ENCODE measurements at places on chromosomes 12 and 14.

- no peak for DNase-seq
Measured at GRCh38 chr14:89248411-89249064, 168.5 kb downstream of the FOXN3 start.

DNA sequence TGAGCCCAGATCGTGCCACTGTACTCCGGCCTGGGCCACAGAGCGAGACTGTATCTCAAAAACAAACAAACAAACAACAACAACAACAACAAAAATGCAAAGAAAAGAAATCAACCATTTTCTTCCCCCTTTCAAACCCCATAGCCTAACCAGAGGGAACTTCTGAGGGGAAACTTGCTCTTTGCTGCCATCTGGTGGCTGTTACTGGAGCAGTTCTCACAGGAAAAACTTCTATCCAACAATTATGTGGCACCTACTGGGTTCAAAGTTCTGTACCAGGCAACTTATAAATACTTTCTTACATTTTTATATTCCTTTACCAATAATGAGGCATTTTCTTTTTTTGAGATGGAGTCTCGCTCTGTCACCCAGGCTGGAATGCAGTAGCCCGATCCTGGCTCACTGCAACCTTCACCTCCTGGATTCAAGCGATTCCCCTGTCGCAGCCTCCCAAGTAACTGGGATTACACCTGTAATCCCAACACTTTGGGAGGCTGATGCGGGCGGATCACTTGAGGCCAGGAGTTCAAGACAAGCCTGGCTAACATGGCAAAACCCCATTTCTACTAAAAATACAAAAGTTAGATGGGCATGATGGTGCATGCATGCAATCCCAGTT lies 50.9 kb upstream of the BICDL1 start:
- peak; percentile 31 for DNase-seq

DNA sequence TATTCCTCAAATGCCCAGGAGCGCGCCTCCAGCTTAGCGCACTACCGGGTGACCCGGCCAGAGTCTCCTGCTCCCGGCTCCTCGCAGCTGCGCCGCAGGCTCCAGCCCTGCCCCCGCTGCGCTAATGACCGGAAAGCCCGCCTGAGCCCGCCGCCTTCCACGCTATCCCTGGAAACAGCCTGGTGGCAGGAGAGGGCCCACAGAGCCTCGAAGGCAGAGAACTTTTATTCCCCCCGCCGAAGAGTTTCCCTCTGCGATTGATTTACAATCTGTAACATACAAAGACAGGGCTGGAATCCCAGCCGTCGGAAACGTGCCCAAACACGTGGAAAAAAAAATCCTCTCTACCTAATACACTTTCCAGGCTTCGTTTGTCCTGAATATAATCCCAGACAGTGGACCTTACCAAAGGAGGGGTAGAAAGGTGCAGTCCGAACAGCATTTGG lies 1.5 kb downstream of the COL2A1 start:
- peak; percentile 66 for DNase-seq

- DNase-seq, result no peak
Measured at GRCh38 chr14:50222055-50222613, 9.2 kb downstream of the SOS2 start.

DNA sequence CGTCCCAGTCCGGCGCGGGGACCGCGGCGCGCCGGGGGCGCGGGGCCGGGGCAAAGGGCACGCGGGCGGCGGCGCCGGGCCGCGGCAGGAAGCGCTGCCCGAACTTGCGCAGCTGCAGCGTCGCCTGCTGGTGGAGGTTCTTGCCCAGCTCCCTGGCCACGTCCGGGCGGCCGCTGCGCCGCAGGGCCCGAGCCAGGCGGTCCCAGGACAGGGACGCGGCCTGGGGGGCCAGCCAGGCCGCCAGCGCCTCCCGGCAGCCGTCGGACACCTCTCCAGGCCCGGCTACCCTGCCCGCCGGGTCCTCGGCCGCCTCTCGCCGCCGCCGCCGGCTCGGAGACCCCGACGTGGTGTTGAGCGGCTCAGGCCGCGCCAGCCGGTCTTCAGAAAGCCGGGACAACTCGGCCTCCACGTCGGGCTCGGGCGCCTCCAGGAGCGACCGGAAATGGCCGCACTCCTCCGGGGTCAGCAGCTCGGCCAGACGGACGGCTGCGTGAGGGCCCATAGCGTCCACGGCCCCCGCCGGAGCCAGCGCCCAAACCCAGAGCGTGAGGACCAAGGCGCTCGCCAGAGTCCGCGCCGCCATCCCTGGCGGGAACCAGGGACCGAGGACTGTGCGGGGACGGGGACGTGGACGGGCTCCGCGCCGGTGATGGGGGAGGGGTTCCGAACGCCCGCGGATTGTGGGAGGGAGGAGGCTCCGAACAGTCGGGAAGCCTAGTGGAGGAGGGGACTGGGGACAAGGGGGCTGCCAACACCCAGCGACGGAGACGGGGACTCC lies 34.0 kb downstream of the FIGNL2 start:
- peak; percentile 79 for DNase-seq

DNA sequence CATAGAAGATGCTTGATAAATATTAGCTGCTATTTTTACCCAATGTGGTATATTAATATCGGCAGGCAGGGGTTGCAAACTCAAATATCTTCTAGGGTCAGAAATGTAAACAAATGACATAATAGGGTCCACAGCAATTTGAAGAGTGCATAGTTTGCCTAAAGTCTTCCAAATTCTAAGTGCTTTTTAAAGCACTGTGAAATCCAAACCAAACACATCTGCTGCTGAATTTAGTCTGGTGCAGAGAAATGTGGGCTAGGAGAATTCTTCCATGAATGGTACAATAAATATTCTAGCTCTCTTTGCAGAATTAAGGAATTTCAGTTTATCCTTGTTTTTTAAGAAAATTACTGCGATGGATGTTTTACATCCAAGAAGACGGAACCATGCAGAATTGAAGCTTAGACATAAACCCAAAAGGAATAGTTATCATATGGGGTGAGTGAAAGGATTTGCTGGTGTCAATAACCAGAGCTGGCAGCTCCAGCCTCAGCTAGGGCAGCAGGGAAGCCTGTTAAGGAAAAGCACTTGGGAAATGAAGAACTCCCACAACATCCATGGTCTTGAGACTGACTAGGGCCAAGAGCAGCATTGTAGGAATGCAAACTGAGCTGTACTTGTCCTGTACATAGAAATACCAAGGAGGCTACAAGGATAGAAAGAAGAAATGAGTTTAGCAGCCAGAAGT lies 65.5 kb downstream of the PTPRR start:
- no peak for DNase-seq

DNA sequence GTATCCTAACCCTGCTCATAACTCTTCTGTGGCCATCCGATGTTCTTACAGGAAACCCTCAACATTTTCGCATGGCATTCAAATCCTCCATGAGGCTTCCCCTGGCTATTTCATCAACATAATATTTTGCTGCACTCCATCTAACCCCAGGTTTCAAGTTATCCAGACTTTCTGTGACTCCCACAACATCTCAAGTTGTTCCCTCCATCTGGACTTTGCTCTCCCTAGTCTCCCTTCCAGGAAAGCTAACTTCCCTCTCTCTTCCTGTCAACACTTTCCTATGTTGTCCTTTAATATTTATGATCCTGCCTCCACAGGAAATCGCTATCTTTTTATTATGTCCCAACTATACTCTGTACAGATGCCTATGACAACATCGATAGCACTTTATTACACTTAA lies 146.1 kb downstream of the METTL25 start:
- no peak for DNase-seq

DNA sequence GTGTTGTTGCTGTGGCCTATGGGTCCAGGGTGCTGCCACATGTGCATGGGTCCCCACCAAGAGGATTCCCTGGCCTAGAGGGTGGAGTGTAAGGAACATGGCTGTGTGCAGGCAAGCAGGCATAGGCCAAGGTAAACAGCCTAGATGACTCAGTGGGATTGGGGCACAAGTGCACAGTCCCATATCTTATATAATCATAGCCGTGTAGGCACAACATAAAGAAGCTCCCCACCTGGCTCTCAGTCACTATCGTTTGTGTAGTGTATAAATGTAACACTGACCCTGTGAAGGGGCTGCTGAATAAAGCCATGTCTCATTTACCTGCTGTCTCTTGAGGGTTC lies 15.7 kb upstream of the RNASE12 start:
- DNase-seq, result no peak

DNA sequence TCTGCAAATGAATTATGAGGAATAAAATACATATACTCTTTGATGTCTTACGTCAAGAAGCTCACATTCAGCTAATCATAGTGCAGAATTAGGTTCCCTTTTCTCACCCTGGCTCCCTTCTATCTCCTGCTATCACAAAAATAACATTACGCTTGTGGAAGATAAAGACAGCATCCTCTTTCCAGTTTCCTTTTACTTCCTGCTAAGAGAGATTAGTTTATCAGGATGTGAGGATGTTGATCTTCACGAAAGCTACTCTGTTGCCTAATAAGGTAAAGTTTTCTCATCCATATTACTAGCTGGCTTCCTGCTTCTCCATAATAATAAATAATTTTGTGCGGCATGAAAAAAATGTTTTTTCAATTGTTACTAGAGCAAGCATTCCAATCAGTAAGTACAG lies 217.7 kb upstream of the DCN start:
- DNase-seq, result no peak

DNA sequence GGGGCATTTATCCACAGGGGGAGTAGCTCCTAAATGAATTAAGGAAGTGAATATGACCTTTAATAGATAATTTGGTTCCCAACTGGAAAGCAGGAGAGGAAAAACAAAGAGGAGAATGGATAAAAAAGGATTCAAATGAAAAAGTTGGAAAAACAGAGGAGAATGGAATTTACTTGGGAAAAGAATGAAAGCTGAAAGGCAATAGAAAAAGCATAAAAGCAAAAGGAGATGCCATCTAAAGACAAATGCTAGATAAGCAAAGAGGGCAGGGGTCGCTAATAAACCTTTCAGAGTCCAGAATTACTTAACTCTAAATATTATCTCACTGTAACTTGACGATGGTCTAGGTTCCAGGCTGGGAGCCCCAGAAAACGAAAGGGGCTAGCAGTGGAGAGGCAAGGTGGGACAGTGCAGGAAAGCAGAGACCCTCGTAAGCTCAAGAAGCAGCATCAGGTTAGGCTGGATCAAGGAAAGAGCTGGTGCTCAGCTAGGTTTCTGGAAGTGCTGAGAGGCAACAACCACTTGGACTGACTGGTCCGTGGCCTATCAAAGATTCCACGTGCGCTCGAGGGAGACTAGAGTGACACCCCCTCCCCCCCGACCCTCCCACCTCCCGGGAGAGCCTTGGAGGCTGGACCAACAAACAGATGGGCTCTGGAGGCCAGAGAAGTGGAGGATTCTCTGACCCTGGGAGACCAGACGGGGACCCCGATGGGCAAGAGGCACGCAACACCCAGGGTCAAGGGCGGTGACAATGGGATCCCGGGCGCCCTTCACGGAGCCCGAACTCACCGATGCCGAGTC lies 1.2 kb downstream of the SLC2A13 start:
- peak; percentile 2 for DNase-seq

DNA sequence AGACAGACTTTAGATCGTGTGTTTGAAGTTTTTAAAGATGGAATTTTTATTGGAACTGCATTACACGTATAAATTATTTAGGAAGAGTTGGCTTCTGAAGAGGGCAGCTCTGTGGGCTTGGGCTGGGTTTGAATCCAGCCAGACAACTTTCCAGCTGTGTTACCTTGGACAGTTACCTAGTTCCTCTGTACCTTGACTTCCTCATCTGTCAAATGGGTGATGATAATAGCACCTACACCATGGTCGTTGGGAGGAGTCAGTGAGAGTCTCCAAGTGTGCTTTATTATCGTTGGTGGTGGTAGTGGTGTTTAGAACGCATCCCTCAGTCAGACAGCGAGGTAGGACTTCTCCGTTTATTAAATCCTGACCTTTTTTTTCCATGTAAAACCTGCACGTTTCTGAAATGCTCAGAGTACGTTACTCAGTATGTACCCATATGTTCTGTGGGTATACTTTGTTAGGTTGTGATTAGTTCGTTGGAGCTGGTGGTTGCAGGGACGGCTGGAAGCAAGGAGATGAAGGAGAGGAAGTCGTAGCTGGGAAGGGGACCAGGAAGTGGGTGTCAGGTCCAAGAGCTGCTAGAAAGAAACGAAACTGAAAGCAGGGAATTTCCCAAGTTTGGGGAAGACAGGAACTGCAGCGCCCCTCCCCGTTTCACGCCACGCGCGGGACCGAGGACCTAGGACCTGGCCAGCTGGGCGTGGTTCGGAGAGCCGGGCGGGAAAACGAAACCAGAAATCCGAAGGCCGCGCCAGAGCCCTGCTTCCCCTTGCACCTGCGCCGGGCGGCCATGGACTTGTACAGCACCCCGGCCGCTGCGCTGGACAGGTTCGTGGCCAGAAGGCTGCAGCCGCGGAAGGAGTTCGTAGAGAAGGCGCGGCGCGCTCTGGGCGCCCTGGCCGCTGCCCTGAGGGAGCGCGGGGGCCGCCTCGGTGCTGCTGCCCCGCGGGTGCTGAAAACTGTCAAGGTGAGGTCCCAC lies at the start of gene OAS3:
Gene OAS3 (plus strand): TSS at position 734 of the 979 bp plus-strand sequence. CDS start 57 bp downstream, at position 791.
- peak; percentile 81 for DNase-seq

- DNase-seq, result no peak
Measured at GRCh38 chr12:105329926-105330282, 587 bp upstream of the C12orf75 start.

DNA sequence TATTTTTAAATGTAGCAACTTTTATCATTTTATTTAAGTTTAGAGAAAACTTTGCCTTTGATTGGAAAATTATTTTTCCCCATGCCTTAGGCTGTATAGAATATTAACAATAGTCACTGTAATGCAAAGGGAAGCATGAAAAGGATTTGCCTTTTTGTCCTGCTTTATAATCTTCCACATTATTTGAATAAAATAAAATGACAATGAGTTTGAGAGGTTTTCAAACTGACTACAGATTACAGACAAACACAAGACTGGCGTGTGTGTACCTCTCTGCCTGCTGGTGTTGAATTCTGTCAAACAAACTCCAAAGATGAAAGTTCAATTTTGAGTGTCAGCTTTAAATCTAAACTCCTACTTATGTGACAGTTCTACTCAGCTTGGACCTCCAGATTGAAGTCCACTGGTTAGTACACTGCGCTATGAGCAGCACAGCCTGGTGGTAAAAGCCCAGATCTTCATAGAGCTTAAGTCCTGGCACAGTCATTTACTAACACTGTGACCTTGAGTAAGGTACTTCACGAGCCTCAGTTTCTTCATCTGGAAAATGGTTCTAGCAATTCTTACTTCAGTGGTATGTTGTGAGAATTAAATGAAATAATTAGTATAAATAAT lies 98.3 kb upstream of the CPNE8 start:
- DNase-seq, result no peak

DNA sequence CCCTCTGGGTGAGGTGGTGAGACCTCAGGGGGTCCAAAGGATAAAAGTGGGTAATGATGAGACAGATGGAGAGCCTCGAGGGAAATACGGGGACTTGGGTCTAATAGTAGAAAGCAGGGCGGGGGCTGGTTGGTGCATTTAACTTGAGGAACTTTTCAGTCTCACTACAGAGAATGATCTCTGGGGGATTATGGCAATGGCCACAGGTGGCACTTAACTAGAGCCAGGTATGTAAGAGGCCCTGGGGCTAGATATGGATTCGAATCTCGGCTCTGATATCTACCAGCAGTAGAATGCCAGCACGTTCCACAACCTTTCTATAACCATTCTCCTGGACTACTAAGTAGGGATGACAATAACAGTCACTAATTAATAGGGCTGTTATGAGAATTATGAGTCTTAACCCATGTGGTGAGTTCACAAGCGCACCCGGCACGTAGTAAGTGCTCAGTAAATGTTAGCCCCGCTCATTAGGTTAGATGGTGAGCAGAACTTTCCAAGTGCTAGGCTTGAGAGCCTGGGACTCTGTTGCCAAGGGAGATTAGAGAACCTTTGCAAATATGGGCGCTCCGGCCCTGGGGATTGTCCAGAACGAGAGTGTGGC lies 888 bp upstream of the PLXNC1 start:
- no peak for DNase-seq

GRCh38 chr12:12236896-12237295 lies 29.9 kb downstream of the LRP6 start:
- DNase-seq, result no peak
